ENCODE measurements at places on chromosomes 12 and 14.

DNA sequence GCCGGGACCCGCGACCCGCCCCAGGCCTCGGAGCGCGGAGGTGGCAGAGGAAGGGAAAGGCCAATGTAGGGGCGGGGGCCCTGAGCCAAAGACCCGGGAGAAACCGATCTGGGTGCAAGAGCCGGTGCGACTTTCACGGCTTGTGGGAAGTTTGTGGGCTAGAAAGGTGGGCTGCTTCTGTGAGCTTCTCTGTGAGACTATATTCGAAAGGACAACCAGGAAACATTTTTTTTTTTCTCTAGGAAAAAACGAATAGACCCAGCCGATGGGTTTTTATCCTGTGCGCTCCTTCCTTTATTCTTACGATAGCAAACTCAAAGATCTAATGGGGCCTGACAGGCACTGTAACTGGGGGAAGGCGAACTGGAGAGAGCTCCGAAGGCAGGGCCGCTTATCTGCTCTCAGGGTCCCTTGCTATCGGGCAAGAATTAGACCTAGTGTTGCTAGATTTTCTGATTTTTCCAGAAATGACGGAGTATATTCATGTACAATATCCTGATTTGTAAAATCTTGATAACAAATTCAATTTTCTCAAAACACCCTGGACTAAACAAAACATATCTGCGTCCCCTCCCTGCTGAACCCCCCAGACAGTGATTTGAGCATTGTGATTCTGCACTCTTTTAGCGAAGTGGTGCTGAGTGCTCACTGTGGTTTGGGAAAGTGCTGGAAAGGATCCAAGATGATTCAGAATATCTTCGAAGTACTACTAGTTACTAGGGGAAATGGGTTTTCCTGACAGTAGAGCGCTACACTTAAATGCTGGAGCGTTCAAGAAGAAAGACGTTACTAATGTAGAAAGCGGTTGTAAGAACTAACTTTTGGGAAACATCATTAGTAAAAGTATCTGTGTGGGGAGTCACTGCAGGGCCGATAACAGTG is 563 bp upstream of the STXBP6 start:
- no peak for DNase-seq

DNA sequence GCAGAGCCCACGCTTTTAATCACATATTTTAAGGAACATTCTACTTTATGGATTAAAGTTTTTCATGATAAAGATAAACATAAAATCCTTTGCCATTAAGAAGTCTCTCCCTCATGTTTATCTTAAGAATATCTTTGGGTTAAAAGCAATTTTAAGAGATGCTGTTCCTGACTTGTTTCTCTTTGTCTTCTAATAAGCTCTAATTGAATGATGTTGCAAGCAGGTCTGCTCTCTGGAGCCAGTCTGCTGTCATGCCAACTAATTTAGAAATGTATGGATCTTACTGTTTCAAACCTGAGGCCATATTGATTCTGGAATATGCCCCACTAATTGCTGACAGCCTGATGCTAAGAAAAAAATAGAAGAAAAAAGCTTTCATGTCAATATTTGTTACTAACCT is 173.6 kb downstream of the TTC8 start:
- no peak for DNase-seq

DNA sequence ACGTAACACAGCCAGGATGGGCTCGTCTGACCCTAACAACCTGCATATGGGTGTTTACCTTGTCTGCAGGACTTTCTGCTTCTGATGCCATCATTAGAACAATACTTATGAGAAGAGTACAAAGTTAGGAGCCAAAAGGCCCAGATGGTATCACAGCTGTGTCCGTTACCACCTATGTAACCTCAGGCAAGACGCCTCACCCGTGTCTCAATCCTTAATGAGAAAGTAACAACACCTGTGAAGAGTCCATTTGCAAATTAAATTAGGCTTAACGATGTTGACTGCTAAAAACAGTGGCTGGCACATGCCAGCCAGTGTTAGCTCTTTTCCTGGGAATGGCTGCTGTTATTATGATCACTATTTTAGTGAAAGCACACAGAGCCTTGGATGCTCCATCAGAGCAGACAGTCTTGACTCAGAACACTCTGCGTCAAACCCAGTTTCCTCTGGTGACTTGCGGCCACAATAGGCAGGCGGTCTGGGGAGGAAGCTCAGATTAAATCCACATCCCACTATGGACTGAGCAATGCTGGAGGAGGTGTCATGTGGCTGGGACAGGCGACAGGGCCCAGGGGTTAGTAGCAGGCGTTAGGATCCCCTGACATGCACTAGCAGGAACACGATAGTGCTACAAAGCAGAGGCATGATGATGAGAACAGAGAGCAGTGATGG is 125.3 kb downstream of the SLC15A4 start:
- no peak for DNase-seq

DNA sequence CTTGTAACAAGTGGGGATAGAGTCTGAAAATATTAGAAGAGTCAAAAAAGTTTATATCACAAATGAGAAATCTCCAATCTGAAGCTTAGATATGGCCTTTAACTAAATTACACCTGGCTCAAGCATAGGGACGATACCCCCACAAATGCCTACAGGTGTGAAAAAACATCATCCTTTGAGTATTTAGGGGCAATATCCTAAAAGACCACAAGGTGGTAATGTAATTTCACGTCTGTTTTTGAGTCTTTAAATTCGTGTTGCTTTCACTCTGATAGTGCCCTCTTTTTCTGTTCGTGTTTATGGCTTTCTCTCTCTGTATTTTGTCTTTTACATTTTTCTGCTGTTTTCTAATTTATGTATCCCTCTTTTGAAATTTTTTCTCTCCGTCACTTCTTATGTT is 84.3 kb downstream of the ETNK1 start:
- no peak for DNase-seq

- no peak for DNase-seq
Observed at GRCh38 chr12:64521833-64522232, 69.9 kb downstream of the TBK1 start.

DNA sequence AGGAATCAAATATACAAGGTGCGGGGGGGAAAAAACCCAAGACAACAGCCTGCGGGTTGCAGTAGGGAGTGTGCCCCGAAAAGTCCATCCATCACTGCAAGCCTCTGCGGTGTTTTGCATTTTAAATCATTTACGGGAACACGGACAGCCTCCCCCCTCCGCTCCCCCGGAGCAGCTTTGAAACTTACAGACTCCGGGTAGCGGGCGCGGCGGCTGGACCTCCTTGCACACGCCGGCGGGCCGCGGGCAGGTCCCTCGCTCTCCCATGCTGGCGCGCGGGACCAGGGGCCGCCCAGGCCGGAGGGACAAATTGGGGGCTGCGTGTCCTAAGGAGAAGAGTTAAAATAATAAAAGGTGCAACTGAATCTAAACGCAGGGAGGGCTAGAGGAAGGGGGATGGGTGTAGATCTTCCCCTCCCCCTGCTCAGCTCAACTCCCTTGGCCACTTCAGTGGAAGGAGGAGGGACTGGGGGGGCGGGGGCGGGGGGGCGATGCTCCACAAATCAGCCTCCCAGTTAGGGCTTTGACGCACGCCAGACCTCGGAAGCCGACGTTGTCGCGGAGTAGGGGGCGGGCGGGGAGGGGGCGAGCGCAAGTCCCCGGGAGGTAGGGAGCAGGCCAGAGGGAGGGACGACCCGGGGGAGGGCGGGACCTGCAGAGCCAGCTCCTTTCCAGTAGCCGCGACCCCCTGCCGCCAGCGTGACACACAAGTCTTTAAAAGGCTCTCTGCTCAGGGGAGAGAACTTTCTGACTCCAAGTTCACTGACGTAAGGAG is at the start of gene KCNJ8:
KCNJ8 (minus strand) TSS at position 349 of the 775 bp plus-strand sequence. CDS start 1,090 bp downstream, outside the sequence.
- DNase-seq, result no peak

GRCh38 chr14:76168531-76168930 is 16.8 kb downstream of the GPATCH2L start:
- no peak for DNase-seq

- DNase-seq, result no peak
Observed at GRCh38 chr14:39265806-39266524, 32.2 kb downstream of the MIA2 start.

DNA sequence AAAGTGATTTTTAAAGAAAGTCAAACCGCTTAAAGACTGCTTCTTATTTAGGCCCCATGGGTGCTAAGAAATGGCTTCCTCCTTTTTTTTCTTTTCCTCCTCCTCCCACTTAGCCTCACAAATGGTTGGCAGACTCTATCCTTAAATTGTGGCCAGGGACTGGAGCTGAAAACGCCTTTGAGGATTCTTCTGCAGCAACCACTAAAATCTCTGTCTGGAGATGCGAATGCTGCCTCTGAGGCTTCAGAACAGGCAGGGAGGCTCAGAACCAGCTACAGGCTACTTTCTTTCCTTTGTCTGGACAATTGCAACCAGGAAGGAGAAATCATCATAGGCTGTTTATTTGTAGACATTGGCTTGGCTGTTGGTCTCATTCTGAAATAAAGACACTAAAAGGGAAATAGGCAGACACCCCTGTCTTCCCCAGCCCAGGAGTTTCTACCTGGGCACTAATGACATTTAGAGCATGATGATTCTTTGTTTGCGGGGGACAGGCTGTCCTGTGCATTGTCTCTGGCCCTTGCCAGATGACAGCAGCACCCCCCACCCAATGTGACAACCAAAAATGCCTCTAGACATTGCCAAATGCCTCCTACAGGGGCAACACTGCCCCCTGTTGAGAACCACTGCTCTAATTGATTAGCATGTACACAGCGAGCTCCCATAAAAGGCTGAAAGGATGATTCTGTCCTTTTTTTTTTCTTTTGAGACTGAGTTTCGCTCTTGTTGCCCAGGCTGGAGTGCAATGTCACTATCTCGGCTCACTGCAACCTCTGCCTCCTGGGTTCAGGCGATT is 50.3 kb downstream of the MAP1LC3B2 start:
- DNase-seq, result no peak

- DNase-seq, result no peak
Observed at GRCh38 chr14:94748667-94749347, 21.1 kb downstream of the GSC start.

- no peak for DNase-seq
Observed at GRCh38 chr14:101118746-101119591, 215.4 kb upstream of the RTL1 start.

- no peak for DNase-seq
Observed at GRCh38 chr12:130838284-130838950, 633 bp downstream of the STX2 start.

DNA sequence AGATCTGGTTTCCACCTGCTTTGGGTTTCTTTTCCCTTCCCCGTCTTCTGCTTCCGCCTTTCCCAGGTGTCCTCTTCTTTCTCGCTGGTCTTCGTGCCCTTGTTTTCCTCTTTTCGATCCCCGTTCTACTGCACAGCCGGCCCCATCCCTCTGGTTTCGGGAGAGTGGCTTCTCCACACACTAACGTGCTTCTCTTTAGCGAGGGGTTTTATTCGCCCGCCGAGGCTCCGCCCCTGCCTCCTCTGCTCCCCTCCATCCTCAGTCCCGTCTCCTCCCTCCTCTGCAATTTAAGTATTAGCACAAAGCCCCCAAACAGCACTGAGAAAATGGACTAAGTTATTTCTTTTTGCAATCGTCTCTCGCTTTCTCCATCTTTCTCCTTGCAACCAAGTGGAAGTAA is at the start of gene SLC7A8:
SLC7A8 (minus strand) TSS at position 182 of the 400 bp plus-strand sequence. CDS start 746 bp downstream, outside the sequence.
- peak; percentile 11 for DNase-seq

GRCh38 chr14:20512177-20512905 is 7.0 kb downstream of the RNASE10 start:
- DNase-seq, result no peak

DNA sequence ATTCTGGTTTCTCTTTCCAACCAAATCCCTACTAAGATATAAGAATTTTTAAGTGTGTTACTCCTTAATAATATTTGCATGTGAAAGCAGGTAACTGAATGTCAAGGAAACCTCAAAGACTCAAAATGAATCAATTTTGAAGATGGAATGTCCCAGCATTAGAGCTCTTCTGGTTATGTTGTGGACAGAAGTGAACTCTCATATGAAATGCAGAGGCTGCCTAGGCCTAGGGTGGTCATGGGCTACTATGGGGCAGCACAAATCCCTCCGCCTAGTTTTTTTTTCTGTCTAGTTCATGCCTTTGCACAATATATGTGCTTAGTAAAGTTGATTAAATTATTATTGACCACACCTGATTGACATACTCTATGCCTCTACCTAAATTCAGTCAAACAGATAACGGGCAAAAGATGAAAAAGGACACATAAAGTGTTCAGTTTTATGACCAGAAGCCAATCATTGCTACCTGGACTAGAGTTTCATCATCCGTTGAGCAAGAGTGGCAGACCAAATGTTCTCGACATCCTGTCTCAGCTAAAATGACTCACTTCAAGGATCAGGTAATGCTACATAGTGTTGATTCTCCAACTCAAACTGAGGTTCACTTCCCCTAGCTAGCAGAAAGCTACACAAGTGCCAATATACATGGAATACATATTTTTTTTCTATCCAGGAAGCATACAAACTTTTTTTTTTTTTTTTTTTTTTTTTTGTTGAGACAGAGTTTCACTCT is 1211.4 kb downstream of the VRK1 start:
- no peak for DNase-seq

- DNase-seq, result no peak
Observed at GRCh38 chr12:50043308-50043707, 14.1 kb upstream of the ASIC1 start.

DNA sequence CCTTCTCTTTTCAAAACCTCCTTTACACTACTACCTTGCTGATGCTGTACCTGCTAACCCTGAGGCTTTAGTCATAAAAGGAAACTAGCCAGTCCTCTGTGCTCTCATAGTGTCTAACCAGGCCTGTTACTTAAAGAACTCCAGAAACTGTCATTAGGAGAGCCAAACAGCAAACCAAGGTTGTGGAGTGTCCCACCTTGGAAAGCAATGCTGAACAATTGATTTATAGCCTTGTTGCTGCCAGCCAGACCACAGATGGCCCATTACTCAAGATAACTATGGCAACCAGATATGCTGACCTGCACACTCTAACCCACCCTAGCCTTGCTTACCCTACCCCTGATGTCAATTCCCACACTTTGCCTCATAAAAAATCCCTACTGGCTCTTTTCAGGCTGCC is 26.5 kb upstream of the BCAT1 start:
- no peak for DNase-seq

DNA sequence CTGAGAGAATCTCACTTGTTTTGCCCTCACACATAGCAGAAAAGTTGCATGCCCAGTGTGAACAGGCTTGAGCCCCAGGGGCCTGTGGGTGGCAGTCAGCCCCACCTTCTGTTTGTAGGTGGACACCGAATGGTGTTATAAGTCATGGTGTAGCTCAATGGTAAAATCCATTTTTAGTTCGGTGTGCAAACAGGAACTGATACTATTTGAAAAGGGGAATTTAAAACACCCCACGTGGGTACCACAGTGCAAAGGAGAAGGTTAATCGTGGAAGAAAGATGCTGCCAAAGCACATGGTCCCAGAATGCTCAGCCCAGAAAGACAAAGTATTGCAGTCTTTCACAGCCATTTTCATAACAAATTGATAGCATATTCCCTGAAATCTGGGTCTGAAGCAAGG is 71.8 kb upstream of the GZMB start:
- DNase-seq, result no peak

GRCh38 chr14:49017447-49017846 is 568.7 kb downstream of the RPS29 start:
- no peak for DNase-seq

- DNase-seq, result no peak
Observed at GRCh38 chr12:503111-503761, 43.5 kb downstream of the B4GALNT3 start.

- peak; percentile 66 for DNase-seq
Observed at GRCh38 chr12:117836999-117837736, 131.6 kb downstream of the KSR2 start.
